ENCODE measurements at places on chromosomes 12 and 14.

- no peak for DNase-seq
Measured at GRCh38 chr14:95831468-95831867, 45.2 kb upstream of the TUNAR start.

- DNase-seq = no peak
Measured at GRCh38 chr14:105430565-105430964, 10.9 kb downstream of the MTA1 start.

GRCh38 chr12:9711664-9712063 lies 21.2 kb downstream of the CLECL1 start:
- DNase-seq = no peak

- DNase-seq = no peak
Measured at GRCh38 chr14:100071545-100071944, 6.3 kb downstream of the EVL start.

DNA sequence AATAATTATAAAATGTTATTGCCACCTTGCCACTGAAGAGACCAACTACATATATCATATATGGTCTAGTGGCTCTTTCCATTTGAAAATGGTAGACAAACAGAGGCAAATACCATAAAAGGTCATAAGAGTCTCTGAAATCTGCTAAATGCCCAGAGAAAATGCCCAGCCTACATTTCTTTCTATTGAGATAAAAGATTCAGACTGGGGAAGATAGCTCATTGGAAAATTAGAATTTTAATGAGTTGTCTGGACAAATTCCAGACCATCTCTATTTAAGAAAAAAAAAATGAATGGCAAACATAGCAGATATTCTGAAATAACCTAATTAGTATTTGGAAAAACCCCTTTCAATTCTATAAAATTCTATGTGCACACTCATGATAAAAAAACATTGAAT lies 79.9 kb upstream of the BBS10 start:
- no peak for DNase-seq

GRCh38 chr12:71694099-71694820 lies 8.4 kb downstream of the TMEM19 start:
- no peak for DNase-seq

DNA sequence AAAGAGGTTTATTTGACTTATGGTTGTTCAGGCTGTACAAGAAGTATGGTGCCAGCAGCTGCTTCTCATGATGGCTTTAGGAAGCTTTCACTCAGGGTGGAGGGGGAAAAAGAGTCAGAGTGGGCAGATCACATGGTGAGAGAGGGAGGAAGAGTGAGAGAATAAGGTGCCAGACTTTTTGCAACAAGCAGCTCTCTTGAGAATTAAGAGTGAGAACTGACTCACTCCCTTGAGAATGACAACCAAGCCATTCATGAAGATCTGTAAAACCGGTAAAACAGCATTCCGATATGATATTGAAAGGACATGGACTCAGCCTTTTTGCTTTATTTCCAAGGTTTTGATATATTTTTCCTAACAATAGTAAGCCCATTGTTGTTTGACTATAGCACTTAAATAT lies 501.2 kb downstream of the GALC start:
- DNase-seq = no peak

DNA sequence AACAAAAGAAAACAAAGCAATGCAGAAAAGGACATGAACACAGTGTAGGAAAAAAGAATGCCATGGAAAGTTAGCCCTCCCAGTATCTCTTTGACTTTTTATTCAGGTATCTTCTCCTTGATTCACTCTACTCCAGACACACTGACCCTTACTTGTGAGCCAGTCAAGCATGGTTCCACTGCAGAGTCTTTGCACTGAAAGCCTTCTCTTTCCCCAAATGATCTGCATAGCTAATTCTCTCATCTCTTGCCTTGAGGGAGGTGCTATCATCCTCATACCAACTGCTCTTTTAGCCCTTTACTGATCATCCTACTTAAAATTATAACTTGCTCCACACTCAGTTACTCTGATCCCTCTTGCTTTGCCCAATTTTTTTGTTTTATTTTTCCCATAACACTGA lies 101.2 kb upstream of the SLC16A7 start:
- no peak for DNase-seq

DNA sequence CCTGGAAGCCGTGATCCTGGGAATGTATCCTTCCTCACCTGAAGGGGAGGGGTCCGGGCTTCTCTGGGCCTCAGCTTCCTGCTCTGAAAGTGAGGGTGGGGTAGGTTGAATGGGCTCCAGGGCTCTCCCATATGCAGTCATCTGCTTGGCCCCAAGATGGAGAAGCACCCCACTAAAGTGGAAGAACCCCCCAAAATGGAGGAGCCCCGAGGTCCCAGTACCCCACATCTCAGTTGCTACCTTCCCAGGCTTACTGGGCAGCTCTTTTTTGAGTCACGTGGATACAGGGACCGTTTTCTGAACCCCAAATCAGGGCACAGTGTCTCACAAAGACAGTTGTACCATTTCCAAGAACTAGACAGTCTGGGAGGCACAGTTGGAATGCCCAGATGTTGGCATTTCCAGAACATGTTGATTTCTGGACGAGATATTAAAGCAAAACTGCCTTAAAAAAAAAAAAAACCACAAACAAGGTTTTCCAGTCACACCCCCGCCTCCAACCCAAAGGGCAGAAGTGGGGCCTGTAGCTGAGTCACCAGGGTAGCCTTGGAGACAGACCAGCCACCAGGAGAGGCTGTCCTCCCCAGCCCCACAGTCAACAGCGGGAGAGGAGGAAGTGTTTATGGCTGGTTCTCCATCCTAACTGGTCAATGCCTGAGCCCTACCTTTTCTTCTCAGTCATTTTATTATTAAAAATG lies 12.1 kb downstream of the VASH1 start:
- DNase-seq = no peak

DNA sequence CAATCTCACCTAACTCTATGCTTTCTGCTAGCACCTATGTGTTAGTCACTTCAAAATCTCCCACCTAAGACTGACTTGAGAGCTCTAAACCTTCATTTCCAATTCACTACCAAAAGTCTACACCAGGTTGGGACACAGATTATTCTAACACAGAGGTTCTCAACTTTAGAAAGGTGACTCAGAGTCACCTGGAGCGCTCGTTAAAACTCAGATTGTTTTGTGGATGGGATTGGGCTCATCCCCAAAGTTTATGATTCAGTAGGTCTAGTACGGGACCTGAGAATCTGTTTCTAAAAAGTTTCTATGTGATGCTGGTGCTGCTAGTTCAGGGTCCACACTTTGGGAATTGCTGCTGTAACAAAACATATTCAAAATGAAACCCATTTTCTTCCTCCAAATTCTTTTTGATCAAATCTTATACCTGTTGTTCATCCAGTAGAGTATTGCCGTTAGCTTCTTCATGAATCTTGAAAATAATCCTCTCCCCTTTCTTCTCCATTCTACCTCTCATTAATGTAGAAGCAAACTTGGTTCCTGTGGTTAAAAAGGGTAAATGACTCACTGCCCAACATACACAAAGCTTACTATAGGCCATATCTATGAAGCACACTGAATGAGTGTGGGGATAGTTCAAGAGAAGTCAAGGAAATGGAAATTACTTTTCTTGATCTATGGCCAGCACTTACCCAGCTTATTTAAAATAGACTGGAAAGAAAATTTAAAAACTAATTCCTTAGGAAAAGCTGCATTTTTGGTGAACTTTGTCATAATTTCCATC lies 206.7 kb downstream of the KIF21A start:
- no peak for DNase-seq

DNA sequence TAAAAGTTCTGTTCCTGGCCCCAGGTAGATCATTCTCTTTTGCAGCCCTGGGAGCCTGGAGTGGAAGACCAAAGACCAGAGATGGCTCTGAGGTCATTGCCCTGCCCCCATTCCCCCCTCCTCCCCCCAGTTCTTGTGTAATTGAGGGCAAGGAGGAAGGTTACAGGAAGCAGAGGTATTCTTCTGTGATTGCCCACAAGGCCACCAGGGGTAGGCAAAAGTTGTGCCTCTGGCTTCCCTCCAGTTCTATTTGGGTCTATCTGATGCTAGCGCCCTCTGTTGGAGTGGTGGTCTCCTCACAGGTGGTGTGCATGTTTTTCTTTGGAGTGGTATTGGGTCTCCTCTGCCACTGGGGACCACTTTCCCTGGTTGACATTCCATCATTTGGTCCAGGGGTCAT lies 41.2 kb upstream of the CRY1 start:
- no peak for DNase-seq

- peak; percentile 45 for DNase-seq
Measured at GRCh38 chr12:10366875-10367274, 23.0 kb downstream of the KLRK1 start.

DNA sequence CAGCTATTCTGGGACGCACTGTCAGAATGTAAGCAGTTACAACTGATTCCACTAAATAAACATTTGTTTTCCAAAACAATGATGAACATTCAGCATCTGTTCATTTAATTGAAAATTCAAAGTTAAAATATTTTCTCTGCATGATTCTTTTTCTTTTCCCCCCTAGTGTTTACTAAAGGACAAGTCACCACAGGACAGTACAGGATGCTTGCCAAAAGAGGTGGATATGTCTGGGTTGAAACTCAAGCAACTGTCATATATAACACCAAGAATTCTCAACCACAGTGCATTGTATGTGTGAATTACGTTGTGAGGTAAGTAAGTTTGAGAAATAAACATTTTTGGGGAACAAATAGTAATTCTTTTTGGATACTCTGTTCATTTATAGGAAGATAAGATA lies 28.2 kb upstream of the SNAPC1 start:
- DNase-seq = no peak

GRCh38 chr12:89326239-89327040 lies 25.9 kb downstream of the DUSP6 start:
- DNase-seq = no peak

DNA sequence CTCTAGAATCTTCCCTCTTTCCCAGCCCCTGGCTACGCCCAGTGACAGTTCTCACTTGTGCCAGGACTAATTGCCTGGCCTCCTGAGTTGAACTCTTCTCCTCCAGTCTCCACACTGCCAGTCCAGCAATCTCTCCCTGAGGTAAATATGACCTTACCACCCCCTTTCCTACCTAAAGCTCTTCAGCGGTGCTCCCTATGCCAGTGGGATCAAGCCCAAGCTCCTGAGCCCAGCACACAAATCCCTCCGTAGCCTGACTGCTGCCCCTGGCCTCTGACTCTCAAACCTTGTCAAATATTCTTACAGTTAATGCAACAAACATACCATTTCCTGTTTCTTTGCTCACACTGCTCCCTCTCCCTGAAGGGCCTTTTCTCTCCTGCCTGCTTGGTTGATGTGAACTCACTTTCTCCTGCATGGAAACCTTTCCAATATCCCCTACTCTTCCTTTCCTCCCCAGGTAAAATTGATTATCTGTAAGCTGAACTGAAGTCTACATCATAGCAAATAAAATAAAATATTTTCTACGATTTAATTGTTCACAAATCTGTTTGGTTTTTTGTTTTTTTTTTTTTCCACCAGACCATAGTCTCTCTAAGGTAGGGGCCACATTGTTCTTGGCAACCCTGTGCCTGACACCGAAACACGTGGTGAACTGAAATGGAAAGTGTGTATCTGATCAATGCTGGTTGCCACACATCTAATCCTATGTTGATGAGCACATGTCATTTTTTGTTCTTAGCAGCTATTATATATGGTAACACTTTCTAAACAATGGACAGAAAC lies 147.5 kb downstream of the SLC38A6 start:
- peak; percentile 39 for DNase-seq

- no peak for DNase-seq
Measured at GRCh38 chr12:131867471-131867870, 27.0 kb upstream of the ULK1 start.

DNA sequence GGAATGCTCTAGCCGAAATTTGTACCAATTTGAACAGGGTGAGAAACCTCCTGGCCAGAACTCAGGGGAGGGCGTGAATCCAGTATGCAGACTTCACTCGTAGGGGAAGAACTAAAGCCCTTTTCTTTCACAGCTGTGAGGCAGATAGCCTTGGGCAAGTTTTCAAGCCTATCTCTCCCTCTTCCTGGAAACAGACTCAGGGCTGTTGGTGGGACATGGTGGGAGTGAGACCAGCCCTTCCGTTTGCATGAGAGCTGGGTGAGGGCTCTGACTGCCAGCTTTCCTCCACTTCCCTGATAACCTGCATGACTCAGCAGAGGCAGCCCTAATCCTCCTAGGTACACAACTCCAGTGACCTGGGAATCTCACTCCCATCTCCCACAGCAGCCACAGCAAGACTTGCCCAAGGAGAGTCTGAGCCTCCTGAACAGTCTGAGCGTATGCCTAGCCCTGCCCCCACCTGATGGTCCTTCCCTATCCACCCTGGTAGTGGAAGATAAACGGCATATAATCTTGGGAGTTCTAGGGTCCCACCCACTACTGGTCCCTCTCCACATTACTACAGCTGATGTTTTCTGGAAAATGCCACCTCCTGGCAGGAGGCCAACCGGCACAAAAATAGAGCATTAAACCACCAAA lies 170.1 kb upstream of the AMIGO2 start:
- no peak for DNase-seq

DNA sequence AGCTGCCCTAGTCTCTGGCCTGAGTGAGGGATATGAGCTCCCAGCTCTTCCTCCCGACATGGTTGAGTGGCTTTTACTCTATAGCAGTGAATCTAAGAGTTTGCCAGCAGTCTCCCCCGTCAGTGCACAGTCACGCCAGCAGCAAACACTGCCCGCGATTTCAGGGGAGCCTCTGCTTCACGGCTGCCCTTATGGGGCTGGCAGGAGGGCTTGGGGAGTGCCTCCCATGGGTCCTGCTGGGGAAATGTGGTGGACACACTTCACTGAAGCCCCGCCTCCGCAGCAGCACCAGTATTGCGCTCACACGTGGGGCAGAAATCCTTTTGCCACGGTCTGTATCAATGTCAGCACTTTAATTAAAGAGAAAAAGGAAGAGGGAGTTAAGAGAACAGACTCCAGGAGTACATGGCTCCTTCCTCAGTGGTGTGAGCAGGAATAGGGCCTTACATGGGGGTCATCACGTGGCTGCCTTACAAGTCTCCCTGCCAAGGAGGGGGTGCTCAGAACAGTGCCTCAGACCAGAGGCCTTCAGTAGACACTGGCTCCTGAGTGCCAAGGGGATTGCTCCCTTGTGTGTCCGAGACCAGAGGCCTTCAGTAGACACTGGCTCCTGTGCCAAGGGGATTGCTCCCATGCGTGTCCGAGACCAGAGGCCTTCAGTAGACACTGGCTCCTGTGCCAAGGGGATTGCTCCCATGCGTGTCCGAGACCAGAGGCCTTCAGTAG lies 55.7 kb downstream of the SFSWAP start:
- DNase-seq = no peak

Data from NCI-H510A treated with DMSO at 0.1 percent for 48 hours (cell line).